ENCODE measurements at places on chromosomes 5 and 9. TPM values are rescaled to one million over a fixed set of nuclear protein-coding genes. Genes with fewer than 3 reads are reported as not detected.

The SLC6A3 gene
- not detected for total RNA-seq

The RGMB gene
- total RNA-seq = 3.8 TPM

The PRLR gene
- total RNA-seq = not detected

The SYK gene
- not detected for total RNA-seq

The CD72 gene
- total RNA-seq = 9.8 TPM

The SLC6A18 gene
- total RNA-seq = not detected

The AGXT2 gene
- not detected for total RNA-seq

The KIF4B gene
- total RNA-seq = 0.05 TPM

The AHRR gene
- total RNA-seq = 16.8 TPM

The S100Z gene
- total RNA-seq = 2.1 TPM

The NKD2 gene
- 0.41 TPM for total RNA-seq

The DMGDH gene
- total RNA-seq = 1.3 TPM

The PCDHGC5 gene
- not detected for total RNA-seq

The LRRC8A gene
- total RNA-seq = 18.7 TPM

The QSOX2 gene
- 19.0 TPM for total RNA-seq

The PCDHA12 gene
- not detected for total RNA-seq

The MUSK gene
- total RNA-seq = not detected

The AJM1 gene
- total RNA-seq = 4.2 TPM

The WNT8A gene
- not detected for total RNA-seq

The HAVCR1 gene
- total RNA-seq = 0.40 TPM

The GLDC gene
- 9.9 TPM for total RNA-seq

The MEIKIN gene
- 0.93 TPM for total RNA-seq

The PCDHGA8 gene
- not detected for total RNA-seq

All from activated CD4-positive, alpha-beta memory T cell treated with anti-CD3 and anti-CD28 coated beads for 36 hours (primary cell).